Activated CD4-positive, CD25-positive, alpha-beta regulatory T cell treated with anti-CD3 and anti-CD28 coated beads, Interleukin-2, amount 50 U/mL, for 72 hours (primary cell): ENCODE measurements at places on chromosomes 1 and 21.

- no peak for DNase-seq
Observed at GRCh38 chr1:216665406-216665805, 57.8 kb downstream of the ESRRG start.

- no peak for DNase-seq
Observed at GRCh38 chr21:46660505-46660904, 25.0 kb downstream of the PRMT2 start.

DNA sequence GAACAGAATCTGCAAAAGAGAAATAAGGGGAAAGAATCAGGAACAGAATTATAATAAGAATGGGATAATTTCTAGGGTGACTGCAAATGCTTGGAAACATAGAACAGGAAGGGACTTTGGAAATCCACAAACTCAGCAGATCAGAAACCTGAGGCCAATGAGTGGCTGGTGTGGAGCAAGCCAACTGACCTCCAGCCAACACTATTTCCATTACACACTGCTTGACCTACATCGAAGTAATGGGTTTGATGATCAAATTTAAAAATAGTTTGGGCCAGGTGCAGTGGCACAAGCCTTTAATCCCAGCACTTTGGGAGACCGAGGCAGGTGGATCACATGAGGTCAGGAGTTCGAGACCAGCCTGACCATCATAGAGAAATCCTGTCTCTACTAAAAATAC is 284.9 kb downstream of the GRIK1 start:
- DNase-seq: no peak

- DNase-seq: no peak
Observed at GRCh38 chr1:216723274-216723780, at the start of gene ESRRG. Gene ESRRG, minus strand, starts transcription at chr1:216723429. Its CDS starts 130 bp downstream, at chr1:216723299.

- no peak for DNase-seq
Observed at GRCh38 chr1:50531027-50531426, 107.8 kb upstream of the DMRTA2 start.

- DNase-seq: no peak
Observed at GRCh38 chr1:177748080-177748801, 221.6 kb downstream of the SEC16B start.

DNA sequence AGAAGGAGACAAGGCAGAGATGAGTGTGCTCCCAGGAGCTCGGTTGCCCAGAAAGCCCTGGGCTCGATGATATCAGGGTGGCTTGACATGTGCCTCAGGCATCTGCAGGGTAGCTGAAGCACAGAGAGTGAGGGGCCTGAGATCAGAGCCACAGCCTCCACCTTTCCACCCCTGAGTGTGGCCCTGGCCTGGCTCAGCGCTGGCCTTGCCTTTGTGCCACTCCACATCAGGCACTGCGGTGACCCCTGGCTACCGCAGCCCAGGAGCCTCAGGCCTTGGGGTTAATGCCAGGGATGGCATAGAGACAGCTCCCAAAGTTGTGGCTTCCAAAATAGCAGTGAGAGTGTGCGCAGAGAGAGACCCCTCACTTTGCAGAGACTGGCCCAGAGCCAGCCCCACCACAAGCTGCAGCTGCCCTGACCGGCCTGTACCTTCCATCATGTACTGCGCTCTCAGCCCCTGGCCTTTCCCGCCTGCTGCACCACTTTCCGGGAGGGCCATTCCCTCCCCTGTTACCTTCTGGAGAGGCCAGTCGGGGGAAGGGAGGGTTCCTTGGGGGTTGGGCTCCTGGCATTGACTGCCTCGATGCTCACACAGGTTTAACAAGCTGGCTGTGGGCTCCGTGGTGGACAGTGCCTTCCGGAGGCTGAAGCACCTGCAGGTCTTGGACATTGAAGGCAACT is 19.5 kb downstream of the PODN start:
- no peak for DNase-seq

GRCh38 chr21:34992180-34992579 is 56.9 kb downstream of the RUNX1 start:
- DNase-seq: no peak

DNA sequence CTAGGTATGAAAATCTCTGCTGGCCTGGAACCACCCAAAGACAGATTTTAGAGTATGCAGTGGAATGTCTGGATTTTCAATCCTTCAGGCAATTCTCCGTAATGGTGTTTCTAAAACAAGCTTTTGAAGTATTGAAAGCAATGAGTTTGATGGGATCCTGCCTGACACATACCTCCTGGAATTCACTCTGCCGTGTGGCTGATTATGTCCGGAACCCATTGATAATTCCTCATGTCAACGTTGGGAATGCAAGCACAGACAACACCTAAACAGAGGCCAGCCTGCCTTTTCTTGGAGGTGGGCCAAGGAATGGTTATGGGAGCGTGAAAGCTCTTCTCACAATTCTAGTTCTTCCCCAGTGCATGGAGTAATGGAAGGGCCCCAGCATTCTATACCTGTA is 168.9 kb upstream of the HMCN1 start:
- DNase-seq: no peak

GRCh38 chr1:193404236-193404635 is 217.8 kb upstream of the B3GALT2 start:
- DNase-seq: no peak

- DNase-seq: no peak
Observed at GRCh38 chr1:182149411-182149965, 88.0 kb upstream of the ZNF648 start.

GRCh38 chr1:111406321-111406768 is 21.2 kb downstream of the OVGP1 start:
- DNase-seq: no peak

DNA sequence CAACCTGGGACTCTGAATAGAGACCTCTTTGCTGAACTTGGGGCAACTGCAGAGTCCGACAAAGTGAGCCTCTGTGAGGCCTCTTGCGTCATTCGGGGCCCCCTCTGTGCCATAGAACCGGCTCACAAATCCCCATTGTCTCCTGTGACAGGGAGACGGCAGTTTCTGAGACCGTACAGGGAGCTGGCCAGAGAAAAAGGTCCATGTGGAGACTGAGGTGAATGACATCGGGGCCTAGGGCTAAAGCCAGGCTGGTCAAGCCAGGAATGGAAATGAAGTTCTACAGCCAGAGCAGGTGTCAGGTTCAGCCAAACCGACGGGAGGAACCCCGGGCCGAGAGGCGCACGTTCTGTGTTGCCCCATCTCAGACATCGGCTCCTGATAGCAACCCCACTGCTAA is 37.1 kb upstream of the TRIM67 start:
- no peak for DNase-seq

DNA sequence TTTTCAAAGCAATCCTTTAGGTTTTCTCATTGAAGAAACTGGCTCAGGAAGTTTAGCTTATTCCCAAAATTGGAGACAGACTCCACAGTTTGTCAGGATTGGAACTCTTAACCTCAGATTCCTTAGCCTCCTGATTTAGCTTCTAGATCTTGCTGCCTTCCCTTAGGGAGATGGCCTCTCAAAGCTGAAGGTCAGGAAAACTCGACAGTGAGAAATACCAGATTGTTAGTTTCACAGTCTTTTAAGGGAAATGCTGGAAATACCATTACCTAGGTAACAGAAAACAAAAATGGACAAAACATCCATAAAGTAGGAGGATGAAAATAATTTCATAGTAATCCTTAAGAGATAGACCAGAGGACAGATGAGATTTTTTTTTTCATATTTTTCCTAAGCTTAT is 7.8 kb downstream of the RASAL2 start:
- no peak for DNase-seq

GRCh38 chr1:227604446-227604845 is 41.1 kb downstream of the ZNF678 start:
- no peak for DNase-seq

- DNase-seq: no peak
Observed at GRCh38 chr1:157880621-157881020, 39.0 kb upstream of the CD5L start.

DNA sequence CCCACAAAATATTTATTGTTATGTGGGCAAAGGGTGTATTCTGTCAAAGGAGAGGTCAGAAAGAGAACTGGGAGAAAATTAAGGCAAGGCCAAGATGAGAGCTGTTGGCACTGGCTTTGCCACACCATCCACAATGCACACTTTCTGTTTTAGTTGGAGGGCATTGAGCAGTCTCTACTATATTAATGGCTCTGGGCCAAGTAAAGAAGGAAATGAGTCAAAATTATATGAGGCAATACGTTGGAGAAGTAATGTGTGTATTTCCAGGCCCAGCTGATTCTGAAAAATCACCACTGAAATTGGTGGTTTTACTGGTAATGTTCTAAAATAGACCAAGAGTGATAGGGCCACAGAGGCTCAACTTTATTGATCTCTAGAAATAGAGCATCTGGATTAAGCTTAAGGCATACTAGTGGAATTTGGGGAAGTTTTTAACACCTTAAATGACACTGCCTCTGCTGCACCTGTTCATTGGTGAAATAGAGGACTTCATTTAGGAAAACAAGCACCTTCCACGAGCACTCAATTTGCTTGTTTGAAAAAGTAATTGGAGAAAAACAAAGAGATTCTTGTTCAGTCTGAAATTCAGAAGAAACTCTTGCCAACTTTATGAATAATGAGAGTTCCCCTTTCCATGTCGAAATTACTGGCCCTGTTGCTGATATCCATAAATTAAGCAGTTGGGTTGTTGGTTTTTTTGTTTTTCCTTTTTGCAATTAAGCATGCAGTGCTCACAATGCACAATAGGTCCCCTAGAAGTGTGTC is 424.9 kb downstream of the ADGRL2 start:
- DNase-seq: no peak

- no peak for DNase-seq
Observed at GRCh38 chr1:87179851-87180519, 148.7 kb upstream of the LMO4 start.

GRCh38 chr1:201481761-201482493 is 12.9 kb upstream of the PHLDA3 start:
- peak; percentile 81 for DNase-seq

GRCh38 chr21:38299671-38300070 is 42.9 kb downstream of the KCNJ15 start:
- no peak for DNase-seq

- DNase-seq: no peak
Observed at GRCh38 chr1:87940421-87940820, 611.7 kb downstream of the LMO4 start.

GRCh38 chr1:243471754-243472745 is 216.2 kb downstream of the SDCCAG8 start:
- DNase-seq: no peak

DNA sequence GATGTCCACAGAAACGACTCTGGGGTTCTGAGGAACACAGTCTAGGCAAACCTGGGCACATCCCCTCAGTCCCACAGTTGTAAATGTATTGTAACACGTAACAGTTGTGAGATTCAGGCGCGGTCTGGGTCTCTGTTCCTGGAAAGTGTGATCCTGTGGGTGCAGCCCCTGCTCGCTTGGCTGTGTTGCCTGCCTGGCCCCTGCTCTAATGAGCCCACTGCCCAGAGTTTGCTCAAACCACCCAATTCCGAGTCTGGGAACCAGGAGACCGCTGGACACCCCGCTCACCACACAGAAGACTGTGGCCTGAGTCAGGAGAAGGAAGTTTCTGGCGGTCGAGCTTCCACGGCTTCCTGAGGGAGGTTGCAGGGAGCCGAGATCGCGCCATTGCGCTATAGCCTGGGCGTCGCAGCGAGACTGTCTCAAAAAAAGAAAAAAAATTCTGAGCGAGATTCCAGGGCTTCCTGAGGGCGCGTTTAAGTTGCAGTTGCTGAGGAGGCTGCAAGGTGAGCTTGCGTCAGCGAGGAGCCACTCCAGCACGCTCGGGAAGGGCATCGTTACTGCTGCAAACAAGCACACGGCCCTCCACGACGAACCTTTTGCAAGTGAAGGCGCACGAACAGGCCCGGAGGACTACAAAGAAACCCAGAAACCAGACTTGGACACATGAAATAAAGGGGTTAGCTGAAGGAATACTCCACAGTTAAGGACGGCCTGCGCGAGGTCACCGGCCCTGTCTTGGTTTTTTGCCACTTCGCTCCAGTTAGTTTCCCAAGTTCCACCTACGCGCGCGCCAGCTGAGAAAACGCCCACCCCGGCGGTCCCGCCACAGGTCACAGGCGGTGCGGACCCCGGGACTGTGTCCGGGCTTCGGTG is 1.1 kb downstream of the C21orf58 start:
- no peak for DNase-seq

DNA sequence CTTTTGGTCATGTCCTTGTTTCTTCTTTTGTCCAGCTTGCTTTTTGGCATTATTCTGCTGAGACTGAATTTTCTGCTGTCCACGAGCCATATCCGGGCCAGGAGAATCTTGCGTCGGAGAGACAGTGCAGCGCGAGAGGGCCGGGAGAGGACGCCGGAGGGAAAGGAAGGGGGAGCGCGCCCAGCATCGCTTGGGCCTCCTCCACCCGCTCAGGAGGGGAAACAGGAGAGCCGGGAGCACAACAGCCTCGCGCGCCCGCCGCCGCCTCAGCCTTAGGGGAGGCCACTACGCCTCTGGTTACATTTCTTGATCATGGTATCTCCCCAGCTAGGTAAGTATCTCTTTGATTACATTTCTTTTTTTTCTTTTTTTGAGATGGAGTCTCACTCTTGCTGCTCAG is 7.4 kb upstream of the DEGS1 start:
- no peak for DNase-seq

- no peak for DNase-seq
Observed at GRCh38 chr1:230868736-230869385, 540 bp upstream of the C1orf198 start.

- no peak for DNase-seq
Observed at GRCh38 chr1:200925831-200926230, 31.1 kb downstream of the INAVA start.

GRCh38 chr1:49333906-49334305 is 557.2 kb upstream of the BEND5 start:
- DNase-seq: no peak

- no peak for DNase-seq
Observed at GRCh38 chr1:79264285-79264684, 257.8 kb upstream of the ADGRL4 start.

DNA sequence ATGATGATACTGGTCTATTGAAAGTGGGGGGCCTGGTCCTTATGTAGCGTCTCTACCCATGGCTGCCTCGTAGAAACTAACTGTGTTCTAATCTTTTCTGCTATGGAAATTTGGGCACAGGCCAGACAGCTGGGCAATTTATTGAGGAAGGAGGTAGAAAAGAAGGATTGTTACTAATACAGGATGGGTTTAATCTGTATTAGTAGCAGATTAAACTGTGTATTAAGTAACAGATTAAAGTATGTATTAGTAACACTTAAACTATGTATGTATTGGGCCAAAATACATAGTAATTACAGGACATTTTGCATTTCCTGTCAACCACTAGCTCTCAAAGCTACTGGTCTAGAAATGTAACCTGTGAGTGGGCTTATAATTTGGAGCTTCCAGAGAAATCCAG is 142.0 kb downstream of the MAST2 start:
- no peak for DNase-seq

DNA sequence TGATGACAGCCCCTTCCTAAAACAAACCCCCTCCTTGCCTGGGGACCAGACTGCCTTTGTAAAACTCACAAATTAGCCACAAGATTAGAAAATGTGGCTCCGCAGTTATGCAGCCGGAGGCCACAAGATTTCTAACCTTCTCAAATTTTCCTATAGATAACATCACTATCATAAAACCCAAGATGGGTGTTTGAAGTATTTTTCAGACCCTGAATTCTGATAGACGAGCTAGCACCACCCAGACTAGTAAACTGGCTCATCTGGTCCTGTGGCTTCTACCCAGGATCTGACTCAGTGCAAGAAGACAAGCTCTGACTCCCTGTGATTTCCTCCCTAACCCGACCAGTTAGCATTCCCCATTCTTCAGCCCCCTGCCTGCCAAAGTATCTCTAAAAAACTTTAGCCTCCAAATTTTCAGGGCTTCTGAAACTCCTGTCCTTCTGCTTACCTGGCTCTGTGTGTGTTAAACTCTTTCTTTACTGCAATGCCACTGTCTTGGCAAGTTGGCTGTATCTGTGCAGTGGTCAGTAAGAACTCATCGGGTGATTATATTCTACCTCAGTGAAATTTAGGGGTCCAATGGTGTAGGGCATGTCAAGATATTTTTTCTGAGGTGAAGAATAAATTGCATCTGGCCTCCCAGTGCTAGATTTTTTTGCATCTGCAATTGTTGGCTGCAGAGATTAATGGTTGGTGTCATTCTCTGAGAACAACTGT is 102.1 kb downstream of the S1PR1 start:
- DNase-seq: no peak
